SJSA1 (cell line): ENCODE measurements at places on chromosomes 2 and 18. TPM values are rescaled to one million over a fixed set of nuclear protein-coding genes. Genes with fewer than 3 reads are reported as not detected.

GRCh38 chr2:164840458-164840929 lies 1.1 kb downstream of the COBLL1 start:
- H3K4me3 ChIP-seq = peak overlapping the region; percentile 74
- H3K27ac ChIP-seq = peak overlapping the region; percentile 73; the same call in 1 of the 2 replicates

DNA sequence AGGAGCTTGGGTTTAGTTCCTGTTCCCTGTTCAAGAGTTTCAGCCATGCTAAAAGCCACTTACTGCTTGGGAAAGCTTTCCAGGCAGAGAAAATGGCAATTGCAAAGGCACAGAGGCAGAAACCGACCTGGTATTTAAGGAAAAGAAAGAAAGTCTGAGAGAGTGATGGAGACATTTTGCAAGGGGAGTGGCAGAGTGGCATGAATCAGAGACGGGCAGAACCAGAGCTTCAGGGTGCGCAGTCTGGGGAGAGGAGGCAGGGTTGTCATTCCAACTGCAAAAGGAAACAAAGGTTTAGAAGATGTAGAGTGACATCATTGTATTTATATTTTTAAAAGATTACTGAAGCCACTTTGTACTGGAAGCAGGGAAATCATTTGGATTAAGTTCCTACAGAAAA lies 14.9 kb upstream of the GNAL start:
- no peak overlapping the region for H3K27ac ChIP-seq
- H3K36me3 ChIP-seq = no peaks in the 10 kb centered on the region
- no peak for DNase-seq
- H3K4me1 ChIP-seq = no peaks in the 10 kb centered on the region
- H3K4me3 ChIP-seq = no peak overlapping the region
- peaks cover 29% of the 10 kb centered on the region for H3K27me3 ChIP-seq

- no peaks in the 10 kb centered on the region for H3K36me3 ChIP-seq
- H3K4me3 ChIP-seq = no peak overlapping the region
- no peak overlapping the region for H3K27ac ChIP-seq
- no peak for DNase-seq
- H3K4me1 ChIP-seq = no peaks in the 10 kb centered on the region
These were observed 91.1 kb upstream of the ANKRD30BL start for GRCh38 chr2:132252894-132253264.

ZNF396 gene
- total RNA-seq = 0.69 and 0.79 TPM in 2 replicates

GRCh38 chr18:76837071-76837470 lies 14.7 kb downstream of the ZNF236 start:
- H3K27me3 ChIP-seq = no peaks in the 10 kb centered on the region; the same call in 1 of the 2 replicates
- H3K27ac ChIP-seq = no peak overlapping the region
- no peak overlapping the region for H3K4me3 ChIP-seq
- DNase-seq = no peak
- no peaks in the 10 kb centered on the region for H3K4me1 ChIP-seq
- H3K36me3 ChIP-seq = no peaks in the 10 kb centered on the region

GRCh38 chr18:75544496-75544895 lies 117.0 kb upstream of the SMIM21 start:
- peaks cover 18% of the 10 kb centered on the region for H3K4me1 ChIP-seq
- peak overlapping the region; percentile 12; the same call in 1 of the 2 replicates for H3K27ac ChIP-seq
- H3K36me3 ChIP-seq = no peaks in the 10 kb centered on the region
- no peak for DNase-seq
- no peak overlapping the region for H3K4me3 ChIP-seq
- no peaks in the 10 kb centered on the region for H3K27me3 ChIP-seq

GRCh38 chr2:113169002-113169530 lies 4.7 kb upstream of the PSD4 start:
- H3K27ac ChIP-seq = no peak overlapping the region

GRCh38 chr2:218276986-218277755 lies 6.9 kb downstream of the PNKD start:
- DNase-seq = no peak
- no peaks in the 10 kb centered on the region for H3K27me3 ChIP-seq
- H3K4me3 ChIP-seq = no peak overlapping the region
- H3K36me3 ChIP-seq = peaks cover 81% of the 10 kb centered on the region
- H3K4me1 ChIP-seq = peaks cover 8% of the 10 kb centered on the region

- no peak for DNase-seq
- peaks cover 14% of the 10 kb centered on the region for H3K4me1 ChIP-seq
- no peak overlapping the region for H3K4me3 ChIP-seq
- H3K36me3 ChIP-seq = no peaks in the 10 kb centered on the region
- H3K27me3 ChIP-seq = no peaks in the 10 kb centered on the region
These were observed 17.1 kb upstream of the HNMT start for GRCh38 chr2:137947032-137947727.

GYPC gene
- total RNA-seq = not detected in 2 replicates

ASB18 gene
- 1.1 TPM in 1 of 2 replicates, not detected in the other for total RNA-seq

- no peaks in the 10 kb centered on the region for H3K27me3 ChIP-seq
- no peak overlapping the region for H3K4me3 ChIP-seq
- DNase-seq = no peak
- H3K27ac ChIP-seq = no peak overlapping the region
- H3K4me1 ChIP-seq = no peaks in the 10 kb centered on the region
These were observed 1047.6 kb upstream of the FANCL start for GRCh38 chr2:59288771-59289170.

GRCh38 chr2:209721497-209721896 lies 50.1 kb upstream of the UNC80 start:
- DNase-seq = no peak
- no peaks in the 10 kb centered on the region for H3K27me3 ChIP-seq
- no peaks in the 10 kb centered on the region for H3K36me3 ChIP-seq
- H3K27ac ChIP-seq = no peak overlapping the region

DNA sequence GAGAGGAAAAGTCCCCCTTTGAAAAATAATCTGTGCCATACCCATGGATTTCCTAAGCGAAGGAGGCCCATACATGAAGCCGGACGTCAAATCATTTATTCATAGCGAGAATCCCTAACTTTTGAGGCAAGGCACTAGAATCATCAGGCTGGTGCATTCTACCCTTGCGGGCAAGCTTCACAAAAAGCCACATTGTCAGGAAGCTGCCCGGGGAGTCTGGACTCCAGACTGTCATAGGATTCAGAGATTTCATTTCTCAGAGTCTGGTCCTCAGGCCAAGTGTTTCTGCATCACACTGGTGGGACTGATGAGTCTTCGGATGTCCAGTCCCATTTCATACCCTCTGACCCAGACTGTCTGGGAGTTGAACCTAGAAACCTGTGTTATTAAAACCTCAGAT lies 8.9 kb downstream of the SLC9A4 start:
- H3K27ac ChIP-seq = no peak overlapping the region
- H3K4me1 ChIP-seq = peaks cover 3% of the 10 kb centered on the region
- no peak for DNase-seq
- no peak overlapping the region for H3K4me3 ChIP-seq
- H3K27me3 ChIP-seq = no peaks in the 10 kb centered on the region
- no peaks in the 10 kb centered on the region for H3K36me3 ChIP-seq

GRCh38 chr18:51154431-51155063 lies 42.9 kb downstream of the MEX3C start:
- no peak overlapping the region for H3K4me3 ChIP-seq

DNA sequence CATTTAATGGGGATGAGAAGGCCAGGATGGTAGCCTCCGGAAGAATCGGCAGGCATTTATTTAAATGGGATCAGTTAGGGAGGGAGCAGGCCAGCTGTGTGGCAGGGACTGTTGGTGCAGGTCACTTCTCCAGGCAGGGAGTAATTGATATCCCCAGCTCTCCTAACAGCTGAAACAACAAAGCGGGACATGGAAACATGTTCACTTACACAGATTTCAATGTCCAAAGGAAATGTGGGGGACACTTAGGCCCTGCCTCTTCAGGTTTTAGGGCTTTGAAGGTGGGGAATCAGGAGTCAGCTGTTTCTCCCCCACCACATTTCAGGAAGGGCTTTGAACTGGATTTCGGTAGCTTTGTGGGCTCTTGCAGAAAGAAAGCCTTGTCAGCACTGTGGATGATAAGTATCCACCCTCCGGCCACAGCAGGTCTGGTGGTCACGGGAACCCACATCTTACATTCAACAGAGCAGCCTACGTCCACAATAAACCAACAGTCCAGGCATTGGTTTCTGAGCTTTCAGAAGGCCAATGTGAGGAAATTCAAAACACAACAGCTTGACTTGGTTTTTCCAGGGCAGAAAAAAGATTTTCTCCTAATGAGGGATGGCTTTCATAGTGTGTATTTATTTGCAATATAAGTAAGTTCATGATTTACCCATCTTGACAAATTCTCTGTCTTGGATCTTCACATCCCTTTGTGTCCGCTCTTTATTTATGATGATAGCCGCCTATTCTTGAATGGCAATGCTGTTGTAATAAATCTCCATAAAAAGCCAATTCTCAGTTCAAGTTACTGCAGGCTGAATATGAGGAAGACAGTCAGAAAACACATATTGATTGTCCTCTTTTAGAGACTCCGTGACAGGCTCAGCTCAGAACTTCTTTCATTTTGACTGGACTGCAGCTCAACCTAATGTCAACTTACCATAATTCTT lies 96.6 kb upstream of the NRP2 start:
- DNase-seq = no peak
- no peaks in the 10 kb centered on the region for H3K27me3 ChIP-seq
- peaks cover 8% of the 10 kb centered on the region for H3K4me1 ChIP-seq
- H3K4me3 ChIP-seq = no peak overlapping the region

DNA sequence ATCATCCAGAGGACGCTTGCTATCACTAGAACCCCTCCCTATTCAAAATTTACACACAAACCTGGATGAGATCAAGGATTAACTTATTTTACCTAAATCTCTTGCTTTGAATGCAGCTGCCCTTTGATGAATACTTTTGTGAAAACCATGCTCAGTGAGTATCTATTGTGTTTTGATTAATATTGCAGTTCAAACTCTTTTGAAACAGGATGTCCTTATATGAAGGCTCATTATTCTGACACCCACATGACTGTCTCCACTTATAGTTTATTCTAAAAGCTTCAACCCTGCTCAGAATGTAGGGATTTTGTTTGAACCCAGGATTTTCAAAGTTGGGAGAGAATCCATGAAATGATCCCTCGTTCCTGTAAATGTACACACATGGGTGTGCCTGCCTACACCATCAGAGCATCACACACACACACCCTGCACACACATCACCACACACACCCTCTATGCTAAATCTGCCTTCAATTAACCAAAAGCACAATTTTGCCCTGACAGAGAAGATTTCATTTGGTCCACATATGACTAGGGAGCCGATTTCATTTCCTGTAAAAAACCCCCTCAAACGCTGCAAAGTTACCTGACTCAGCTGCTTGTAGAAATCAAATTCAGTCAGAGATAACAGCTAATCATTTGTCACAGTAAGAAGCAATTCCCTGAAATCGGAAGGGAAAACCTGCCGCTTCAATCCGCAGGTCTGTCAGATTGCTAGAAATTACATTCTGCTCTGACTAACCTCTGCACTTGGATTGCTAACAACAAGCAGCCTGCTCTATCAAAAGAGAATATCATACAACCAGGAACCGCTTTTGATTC lies 65.2 kb downstream of the ZEB2 start:
- peaks cover 62% of the 10 kb centered on the region for H3K4me1 ChIP-seq
- H3K36me3 ChIP-seq = no peaks in the 10 kb centered on the region
- DNase-seq = no peak
- H3K27me3 ChIP-seq = no peaks in the 10 kb centered on the region
- H3K4me3 ChIP-seq = no peak overlapping the region

- H3K27me3 ChIP-seq = no peaks in the 10 kb centered on the region
- no peak overlapping the region for H3K4me3 ChIP-seq
- no peaks in the 10 kb centered on the region for H3K36me3 ChIP-seq
- no peaks in the 10 kb centered on the region for H3K4me1 ChIP-seq
- DNase-seq = no peak
These were observed 215.5 kb upstream of the RAB6C start for GRCh38 chr2:129763966-129764365.

DNA sequence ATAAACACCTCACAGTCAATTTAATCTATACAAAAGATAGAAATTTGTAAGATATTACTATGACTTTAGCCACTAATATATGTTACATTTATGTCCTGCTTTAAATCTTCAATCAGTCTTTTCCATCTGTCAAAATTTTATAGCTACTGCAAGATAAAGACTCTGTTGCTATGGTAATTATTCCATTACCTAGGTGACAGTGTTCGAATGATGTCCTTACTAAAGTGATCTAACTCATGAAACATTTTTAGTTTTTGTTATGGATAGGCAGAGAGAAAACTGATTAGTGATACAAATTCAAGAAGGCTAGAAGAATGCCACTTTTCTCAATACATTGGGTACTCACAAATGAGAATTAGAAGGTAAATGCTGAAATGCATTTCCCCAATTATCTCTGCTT lies 359.9 kb upstream of the FSHR start:
- no peaks in the 10 kb centered on the region for H3K4me1 ChIP-seq
- H3K4me3 ChIP-seq = no peak overlapping the region
- no peaks in the 10 kb centered on the region for H3K36me3 ChIP-seq
- no peak overlapping the region for H3K27ac ChIP-seq
- no peaks in the 10 kb centered on the region for H3K27me3 ChIP-seq

- H3K27ac ChIP-seq = no peak overlapping the region
- no peaks in the 10 kb centered on the region for H3K36me3 ChIP-seq
- peaks cover 11% of the 10 kb centered on the region for H3K4me1 ChIP-seq
- DNase-seq = no peak
- H3K4me3 ChIP-seq = no peak overlapping the region
These were observed 93.0 kb downstream of the ANKRD44 start for GRCh38 chr2:197217541-197217940.

GRCh38 chr2:232993231-232993821 lies 19.7 kb downstream of the NGEF start:
- no peak for DNase-seq
- H3K27me3 ChIP-seq = no peaks in the 10 kb centered on the region
- H3K4me1 ChIP-seq = peaks cover 9% of the 10 kb centered on the region
- H3K27ac ChIP-seq = no peak overlapping the region

- peaks cover 9% of the 10 kb centered on the region for H3K36me3 ChIP-seq
- DNase-seq = peak; percentile 40
- no peak overlapping the region for H3K4me3 ChIP-seq
These were observed 33.7 kb upstream of the WIPF1 start for GRCh38 chr2:174631009-174631981.

- peaks cover 3% of the 10 kb centered on the region; the same call in 1 of the 2 replicates for H3K36me3 ChIP-seq
- peak; percentile 42 for DNase-seq
- no peak overlapping the region for H3K27ac ChIP-seq
- H3K27me3 ChIP-seq = no peaks in the 10 kb centered on the region
- peak overlapping the region; percentile 89 for H3K4me3 ChIP-seq
These were observed 819 bp downstream of the ANKRD44 start for GRCh38 chr2:197309691-197310231.

- H3K4me1 ChIP-seq = peaks cover 81% of the 10 kb centered on the region
- H3K27ac ChIP-seq = peak overlapping the region; percentile 91
- H3K27me3 ChIP-seq = no peaks in the 10 kb centered on the region
- no peak overlapping the region for H3K4me3 ChIP-seq
- H3K36me3 ChIP-seq = peaks cover 3% of the 10 kb centered on the region; the same call in 1 of the 2 replicates
- no peak for DNase-seq
These were observed 19.9 kb downstream of the RBMS1 start for GRCh38 chr2:160473468-160474318.

GRCh38 chr18:12278741-12279682 lies 24.9 kb downstream of the CIDEA start:
- peak; percentile 93 for DNase-seq
- H3K4me3 ChIP-seq = peak overlapping the region; percentile 39
- H3K27me3 ChIP-seq = no peaks in the 10 kb centered on the region
- peak overlapping the region; percentile 91 for H3K27ac ChIP-seq
- peaks cover 59% of the 10 kb centered on the region for H3K4me1 ChIP-seq

GRCh38 chr2:113105047-113105785 lies 22.2 kb upstream of the IL1RN start:
- no peak overlapping the region for H3K27ac ChIP-seq
- H3K4me1 ChIP-seq = no peaks in the 10 kb centered on the region
- H3K4me3 ChIP-seq = no peak overlapping the region
- no peak for DNase-seq

GRCh38 chr2:236525411-236525997 lies 44.1 kb upstream of the ACKR3 start:
- H3K4me3 ChIP-seq = no peak overlapping the region
- no peaks in the 10 kb centered on the region for H3K36me3 ChIP-seq
- no peaks in the 10 kb centered on the region for H3K27me3 ChIP-seq

LBX2 gene
- 0.18 and 1.6 TPM in 2 replicates for total RNA-seq
